ENCODE measurements at places on chromosomes 6 and 20.
A peak's percentile ranks its signal among the peaks of the same experiment; 100 is the strongest.

DNA sequence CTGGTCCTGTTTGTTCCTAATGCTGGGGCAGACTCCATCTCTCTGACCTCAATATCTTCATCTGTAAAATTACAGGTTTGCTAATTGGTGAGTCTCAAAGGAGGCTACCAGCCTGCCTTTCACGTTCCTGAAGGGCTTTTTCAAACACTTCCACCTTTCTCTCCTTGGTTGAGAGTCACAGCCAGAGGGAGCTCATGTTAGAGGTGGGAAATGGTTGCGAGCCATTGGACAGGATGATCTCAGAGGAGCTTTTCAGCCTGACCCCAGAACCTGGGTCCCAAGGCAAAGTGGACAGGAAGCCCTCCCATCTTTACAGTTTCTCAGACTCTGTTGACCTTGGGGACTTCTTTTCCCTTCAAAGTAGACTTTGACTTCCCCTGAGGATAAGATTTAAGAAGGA, 37.6 kb downstream of the NDUFAF5 start:
- DNase-seq: peak; percentile 26

DNA sequence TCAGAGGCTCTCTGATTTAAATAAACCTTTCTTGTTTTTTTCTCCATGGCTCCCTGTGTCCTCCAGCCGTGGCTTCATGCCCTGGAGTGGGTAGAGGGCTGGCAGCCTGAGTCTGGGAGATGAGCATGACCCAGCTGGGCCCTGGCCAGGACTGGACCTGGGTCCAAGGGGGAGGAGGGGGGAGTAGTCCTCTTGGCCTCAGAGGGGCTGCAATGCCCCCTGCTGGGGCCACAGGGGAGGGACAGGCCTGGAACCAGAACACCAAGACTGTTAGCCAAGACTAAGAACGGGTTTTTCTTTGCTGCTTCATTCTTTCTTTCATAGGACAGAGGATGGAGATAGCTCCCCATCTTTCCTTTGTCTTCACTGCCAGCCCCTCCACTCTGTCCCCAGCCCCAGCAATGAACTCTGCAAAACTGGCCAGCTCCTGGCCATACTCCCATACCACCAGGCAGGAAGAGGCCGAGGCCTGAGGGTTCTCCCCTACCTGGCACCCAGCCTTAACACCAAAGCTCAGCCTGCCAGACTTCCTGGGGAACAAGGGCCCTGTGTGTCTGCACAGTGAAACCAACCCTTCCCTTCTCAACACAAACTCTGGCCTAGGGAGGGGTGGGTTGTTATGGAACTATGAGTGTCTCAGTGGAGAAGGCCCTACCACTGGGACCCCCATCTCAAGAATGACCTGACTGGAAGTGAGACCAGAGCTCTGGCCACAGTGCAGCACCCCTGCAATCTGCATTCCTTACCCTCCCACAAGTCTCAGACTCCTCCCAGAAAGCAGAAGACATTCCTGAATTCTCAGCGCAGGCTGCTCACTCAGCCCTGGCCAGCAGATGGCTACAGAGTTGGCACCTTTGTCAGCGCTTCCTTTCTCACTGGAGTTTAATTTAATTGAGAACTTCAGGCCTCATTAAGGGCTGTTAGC, 11.0 kb downstream of the SLC29A1 start:
- peak; percentile 76 for DNase-seq

GRCh38 chr6:74585753-74586152, 620.1 kb downstream of the COL12A1 start:
- DNase-seq: no peak

- DNase-seq: no peak
Measured at GRCh38 chr6:32920715-32921114, 20.1 kb downstream of the HLA-DMB start.

GRCh38 chr6:28349892-28350737, at the start of gene ZKSCAN3:
Gene ZKSCAN3, plus strand, starts transcription at chr6:28349947. Its CDS starts 9,640 bp downstream, at chr6:28359587.
- DNase-seq: peak; percentile 91

DNA sequence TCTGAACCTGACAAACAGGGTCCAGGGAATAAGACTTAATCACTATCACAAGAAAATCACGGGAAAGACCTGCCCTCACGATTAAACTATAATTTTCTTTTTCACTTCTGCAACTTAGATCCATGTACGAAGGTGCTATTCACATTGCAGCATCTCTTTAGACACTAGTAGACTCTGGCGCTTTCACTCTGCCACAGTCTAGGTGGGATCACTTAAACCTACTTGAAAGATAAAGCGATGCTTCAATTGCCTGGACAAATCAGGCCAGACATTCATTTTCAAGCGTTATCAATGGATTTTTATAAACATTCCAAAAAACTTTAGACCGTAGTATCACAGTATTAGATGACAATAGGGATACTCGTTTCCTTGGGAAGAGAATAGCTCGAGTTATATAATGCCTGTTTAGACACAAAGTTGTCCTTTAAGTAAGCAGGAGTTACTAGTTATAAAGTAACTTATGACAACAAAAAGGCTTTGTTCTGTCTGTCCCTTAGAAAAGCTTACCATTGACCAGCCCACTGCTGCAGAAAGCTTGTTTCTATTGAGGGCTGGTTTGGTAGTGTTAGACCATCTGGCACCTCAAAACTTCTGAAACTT, 367.3 kb downstream of the UTRN start:
- no peak for DNase-seq

GRCh38 chr20:57062696-57063270, 203.7 kb downstream of the BMP7 start:
- DNase-seq: no peak

- DNase-seq: no peak
Measured at GRCh38 chr6:134101479-134101878, 49.1 kb upstream of the SLC2A12 start.

- no peak for DNase-seq
Measured at GRCh38 chr20:46808565-46808964, 86.1 kb upstream of the EYA2 start.

- no peak for DNase-seq
Measured at GRCh38 chr20:11952639-11953038, 34.9 kb downstream of the BTBD3 start.

- no peak for DNase-seq
Measured at GRCh38 chr6:14128012-14128411, 10.4 kb downstream of the CD83 start.

GRCh38 chr20:41316051-41316450, 1.5 kb downstream of the ZHX3 start:
- DNase-seq: no peak

- DNase-seq: no peak
Measured at GRCh38 chr20:50589548-50590347, 79.6 kb downstream of the PTPN1 start.

DNA sequence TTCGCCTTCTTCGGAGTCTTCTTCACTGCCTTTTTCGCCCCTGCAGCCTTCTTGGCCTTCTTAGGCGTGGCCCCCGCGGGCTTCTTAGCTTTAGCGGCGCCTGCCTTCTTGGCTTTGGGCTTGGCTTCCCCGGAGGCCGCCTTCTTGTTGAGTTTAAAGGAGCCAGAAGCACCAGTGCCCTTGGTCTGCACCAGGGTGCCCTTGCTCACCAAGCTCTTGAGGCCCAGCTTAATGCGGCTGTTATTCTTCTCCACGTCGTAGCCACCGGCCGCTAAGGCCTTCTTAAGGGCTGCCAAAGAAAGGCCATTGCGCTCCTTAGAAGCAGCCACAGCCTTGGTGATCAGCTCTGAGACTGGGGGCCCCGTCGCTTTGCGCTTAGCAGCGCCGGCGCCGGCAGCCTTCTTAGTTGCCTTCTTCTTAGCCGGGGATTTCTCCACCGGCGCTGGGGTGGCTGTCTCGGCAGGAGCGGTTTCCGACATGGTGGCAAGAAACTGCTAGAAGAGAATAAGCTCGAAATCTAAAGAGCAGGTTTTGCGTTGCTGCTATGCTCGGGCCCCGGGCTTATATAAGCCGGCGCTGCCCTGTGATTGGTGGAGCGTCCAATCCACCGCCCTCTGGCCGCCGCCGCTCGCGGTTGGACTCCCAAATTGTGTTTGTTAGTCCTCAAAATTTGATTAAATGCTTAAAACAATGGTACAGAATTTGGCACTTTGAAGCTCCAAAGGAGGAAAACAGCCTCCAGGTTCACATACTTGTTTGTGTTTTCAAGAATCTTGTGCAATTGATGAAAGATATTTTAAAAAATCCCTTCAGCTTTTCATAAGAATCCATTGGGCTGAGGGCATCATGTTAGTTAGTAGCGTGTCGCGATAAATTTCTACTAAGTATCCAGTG, 44.9 kb downstream of the OR2B2 start:
- peak; percentile 95 for DNase-seq

- no peak for DNase-seq
Measured at GRCh38 chr6:4871825-4872224, 95.6 kb downstream of the CDYL start.

DNA sequence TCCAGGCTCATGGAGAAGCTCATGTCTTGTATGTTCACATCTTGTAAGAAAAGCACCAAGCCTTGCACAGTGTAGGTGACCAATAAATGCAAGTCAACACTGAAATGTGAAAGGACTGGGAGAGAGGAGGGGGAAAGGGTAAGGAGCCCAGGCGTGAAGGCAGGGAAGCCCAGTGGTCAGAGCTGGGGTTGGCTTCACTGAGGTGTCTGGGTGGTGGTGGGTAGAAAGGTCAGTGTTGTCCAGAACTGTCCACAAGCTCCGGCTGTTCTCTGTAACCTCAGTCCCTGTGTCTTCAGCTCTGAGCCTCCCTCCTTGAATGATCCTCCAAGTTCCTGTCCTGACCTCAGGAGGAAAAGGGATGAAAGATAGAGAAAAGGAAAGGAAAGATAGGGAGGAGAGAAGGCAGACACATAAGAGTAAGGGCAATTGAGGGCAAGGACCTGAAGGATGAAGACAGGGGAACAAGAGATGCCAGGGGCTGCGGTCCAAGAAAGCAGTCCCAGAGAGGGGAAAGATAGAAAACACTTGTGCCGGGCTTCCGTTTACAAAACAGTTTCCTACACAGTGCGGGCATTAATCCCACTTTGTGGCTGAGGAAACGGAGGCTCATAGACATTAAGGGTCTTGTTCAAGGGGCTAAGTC, 2.4 kb upstream of the TNXB start:
- DNase-seq: no peak

GRCh38 chr20:44402391-44403193, 47.1 kb downstream of the HNF4A start:
- no peak for DNase-seq
